ENCODE measurements at places on chromosomes 4 and X. TPM values are rescaled to one million over a fixed set of nuclear protein-coding genes. Genes with fewer than 3 reads are reported as not detected.

The MAGEA10 gene
- not detected for polyA plus RNA-seq

The TACR3 gene
- 4.5 TPM for polyA plus RNA-seq

The GPR50 gene
- not detected for polyA plus RNA-seq

The COL4A6 gene
- 65.8 TPM for polyA plus RNA-seq

The RAB39B gene
- 0.29 TPM for polyA plus RNA-seq

The MID2 gene
- polyA plus RNA-seq, result 14.1 TPM

The PPID gene
- polyA plus RNA-seq, result 26.1 TPM
